ENCODE measurements at places on chromosomes 3 and 15.
A peak's percentile ranks its signal among the peaks of the same experiment; 100 is the strongest.

- no peak for DNase-seq
These were observed 1.3 kb downstream of the STAG1 start for GRCh38 chr3:136750897-136751315.

DNA sequence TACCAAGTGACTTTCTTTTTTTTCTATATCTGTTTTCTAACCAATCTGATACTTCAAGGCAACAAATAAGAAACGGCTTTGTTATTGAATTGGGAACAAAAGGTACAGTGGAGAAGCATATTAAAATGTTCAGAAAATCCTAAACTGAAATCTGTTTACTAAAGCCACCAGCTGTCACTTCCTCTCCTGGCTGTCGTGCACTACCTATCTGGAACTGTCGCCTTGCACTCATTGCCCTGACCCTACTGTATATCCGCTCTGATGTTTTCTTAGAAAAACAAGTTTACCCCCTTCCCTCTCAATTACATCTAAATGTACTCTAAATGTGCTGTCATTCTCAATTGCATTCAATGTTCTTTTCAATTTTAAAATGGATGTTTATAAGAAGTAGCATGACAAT lies 439.8 kb upstream of the ARRDC4 start:
- no peak for DNase-seq

DNA sequence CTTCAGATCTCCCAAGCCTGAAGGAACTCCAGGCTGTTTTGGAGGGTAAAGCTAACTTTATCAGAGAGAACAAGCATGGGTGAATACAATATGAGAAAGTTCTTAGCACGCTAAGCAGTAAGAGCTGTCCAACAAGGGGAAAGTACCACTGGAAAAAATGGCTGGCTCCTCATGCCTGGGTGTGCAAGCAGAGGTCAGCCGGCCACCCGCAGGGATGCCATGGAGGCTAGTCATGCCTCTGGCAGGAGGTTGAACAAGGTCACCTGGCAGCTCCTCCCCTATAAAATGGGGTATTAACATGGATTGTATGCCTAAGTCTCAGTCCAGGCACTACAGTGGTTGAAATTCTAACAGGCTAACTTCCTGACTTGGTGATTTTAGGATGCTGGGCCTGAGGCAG lies 75.4 kb upstream of the SLC6A1 start:
- DNase-seq, result no peak

GRCh38 chr15:50767332-50767861 lies 1.9 kb upstream of the SPPL2A start:
- DNase-seq, result no peak

- no peak for DNase-seq
These were observed 57.4 kb upstream of the TRAK1 start for GRCh38 chr3:42033741-42034140.

- no peak for DNase-seq
These were observed 1.4 kb upstream of the FOXB1 start for GRCh38 chr15:60002528-60003218.

DNA sequence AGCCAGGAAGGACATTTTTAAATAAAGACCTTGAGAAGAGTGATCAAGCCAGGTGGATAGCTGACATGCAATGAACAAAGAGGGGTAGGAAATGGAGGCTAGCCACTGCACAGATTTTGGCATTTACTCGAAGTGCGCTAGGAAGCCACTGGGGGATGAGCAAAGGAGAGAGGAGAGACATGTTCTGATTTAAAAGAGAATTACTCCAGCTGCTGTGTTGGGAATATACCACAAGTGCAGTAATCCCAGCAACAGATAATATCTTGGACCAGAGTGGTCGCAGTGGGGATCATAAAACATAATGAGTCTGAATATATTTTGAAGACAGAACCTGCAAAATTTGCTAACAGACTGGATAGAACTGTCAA lies 19.9 kb downstream of the KPNA4 start:
- no peak for DNase-seq

DNA sequence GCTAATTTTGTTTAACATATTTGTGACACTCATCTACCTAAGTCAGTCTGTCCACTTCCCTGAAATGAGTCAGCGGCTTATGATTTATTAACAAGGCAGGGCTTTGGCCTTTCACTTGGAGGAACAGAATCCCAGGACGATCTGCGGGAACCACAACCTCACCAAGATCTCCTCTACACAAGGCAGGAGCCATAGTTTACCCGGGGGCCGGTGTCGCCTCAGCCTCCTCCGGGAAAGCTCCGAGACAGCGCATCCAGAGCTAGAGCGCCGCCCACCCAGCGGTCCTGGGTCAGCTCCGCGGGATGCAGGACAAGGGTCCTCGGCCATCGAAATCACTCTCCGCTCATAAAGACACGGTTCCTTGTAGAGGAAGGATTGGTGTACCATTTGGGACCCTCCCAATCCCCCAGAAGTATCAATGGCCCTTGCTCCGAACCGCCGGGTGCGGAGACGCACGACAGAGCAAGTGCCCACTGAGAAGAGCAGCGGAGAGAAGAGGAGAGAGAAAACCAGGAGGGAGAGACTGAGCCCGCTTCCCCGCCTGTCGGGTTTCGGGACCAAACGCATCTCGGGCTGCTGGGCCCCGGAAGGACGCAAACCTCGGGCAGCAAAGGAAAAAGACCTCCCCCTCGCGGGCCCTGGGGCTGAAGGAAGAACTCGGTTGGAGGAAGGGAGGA lies 13.1 kb upstream of the ALCAM start:
- DNase-seq, result peak; percentile 40

DNA sequence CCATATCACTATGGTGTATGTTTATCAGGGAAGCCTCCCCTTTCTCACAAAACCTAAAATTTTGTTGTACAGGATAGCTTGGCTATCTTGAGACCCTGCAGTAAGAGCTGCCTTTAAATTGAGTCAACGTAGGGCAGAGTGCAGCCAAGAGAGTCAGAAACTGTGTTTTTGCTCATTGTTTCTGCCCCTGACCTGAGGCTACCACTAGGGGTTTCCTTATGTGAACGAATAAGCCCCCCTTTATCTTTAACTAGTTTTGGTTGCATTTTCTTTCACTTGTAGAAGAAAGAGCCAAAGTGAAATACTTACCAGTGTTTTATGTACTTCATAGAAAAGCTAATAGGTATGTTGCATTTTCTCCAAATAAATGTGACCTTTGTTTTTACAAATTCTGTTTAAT lies 149.9 kb upstream of the TMC3 start:
- DNase-seq, result no peak

DNA sequence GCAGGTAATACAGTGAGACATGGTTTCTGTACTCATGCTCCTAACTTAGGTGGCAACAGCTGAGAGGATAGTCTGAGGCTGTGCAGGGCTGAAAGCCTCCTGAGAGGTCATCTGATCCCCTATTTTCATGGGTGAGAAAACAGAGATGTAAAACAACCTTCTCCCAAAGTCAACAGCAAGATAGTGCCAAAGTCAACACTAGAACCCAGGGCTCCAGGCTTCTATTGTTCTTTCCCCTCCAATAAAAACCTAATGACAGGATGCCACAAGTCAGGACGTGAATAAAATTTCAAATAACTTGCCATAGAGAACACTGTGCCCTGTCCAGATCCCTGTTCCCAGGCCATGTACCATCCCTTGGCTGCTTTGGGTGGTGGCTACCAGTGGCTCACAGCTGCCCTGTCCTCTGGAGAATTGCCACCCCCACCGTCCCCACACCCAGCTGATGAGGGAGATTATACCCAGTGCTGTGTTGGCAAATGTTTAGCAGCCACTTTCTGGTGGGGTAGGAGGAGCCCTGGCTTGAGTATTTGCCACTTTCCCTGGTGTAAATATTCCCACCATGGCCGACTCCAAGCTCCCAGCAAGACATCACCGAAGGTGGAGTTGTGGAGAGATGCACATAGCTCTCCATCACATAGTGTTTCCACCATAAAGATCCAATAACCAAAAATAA lies 54.8 kb downstream of the SRGAP3 start:
- no peak for DNase-seq

DNA sequence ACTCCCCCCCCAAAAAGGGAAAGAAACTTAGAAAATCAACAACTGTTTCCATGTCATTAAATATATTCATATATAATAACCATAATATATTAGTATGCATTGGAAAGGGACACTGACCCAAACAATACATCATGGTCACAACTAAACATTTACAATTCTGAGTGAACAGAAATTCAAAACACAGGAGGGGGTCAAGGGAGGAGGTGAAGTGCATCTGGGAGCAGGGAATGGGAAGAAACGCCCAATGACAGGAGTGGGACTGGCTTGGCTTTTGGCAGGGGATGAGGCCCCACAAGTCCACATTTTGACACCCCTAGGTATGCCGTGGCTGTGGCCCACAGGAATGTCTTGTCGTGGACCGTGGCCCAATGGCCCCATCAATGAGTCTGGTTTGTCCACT lies 41.1 kb downstream of the FGD5 start:
- DNase-seq, result no peak

DNA sequence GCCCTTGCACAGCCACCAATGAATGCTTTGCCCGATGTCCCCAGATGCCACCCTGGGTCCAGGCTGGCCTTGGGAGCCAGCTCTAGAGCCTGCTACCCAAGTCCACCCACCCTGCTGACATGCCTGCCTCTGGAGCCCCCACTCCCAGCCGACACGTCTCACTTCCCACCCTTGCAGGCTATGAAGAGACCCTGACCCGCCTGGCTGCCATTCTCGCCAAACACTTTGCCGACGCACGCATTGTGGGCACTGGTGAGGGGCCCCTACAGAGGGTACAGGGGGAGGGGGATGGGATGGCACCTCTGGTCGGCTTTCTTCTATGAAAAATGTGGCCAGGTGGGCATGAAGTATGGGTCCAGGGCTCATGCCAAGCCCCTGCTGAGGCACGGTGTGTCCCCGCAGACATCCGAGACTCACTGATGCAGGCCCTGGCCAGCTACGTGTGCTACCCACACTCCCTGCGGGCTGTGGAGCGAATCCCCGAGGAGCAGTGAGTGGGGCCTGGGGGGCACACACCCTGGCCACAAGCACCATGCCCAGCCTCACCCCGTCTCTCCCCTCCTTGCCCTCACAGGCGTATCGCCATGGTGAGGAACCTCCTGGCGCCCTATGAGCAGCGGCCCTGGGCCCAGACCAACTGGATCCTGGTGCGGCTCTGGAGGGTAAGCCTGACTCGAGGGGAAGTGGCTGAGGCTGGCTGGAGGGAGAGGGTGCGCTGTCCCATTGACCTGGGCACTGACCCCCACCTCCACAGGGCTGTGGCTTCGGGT lies 6.0 kb downstream of the AMIGO3 start:
- no peak for DNase-seq

DNA sequence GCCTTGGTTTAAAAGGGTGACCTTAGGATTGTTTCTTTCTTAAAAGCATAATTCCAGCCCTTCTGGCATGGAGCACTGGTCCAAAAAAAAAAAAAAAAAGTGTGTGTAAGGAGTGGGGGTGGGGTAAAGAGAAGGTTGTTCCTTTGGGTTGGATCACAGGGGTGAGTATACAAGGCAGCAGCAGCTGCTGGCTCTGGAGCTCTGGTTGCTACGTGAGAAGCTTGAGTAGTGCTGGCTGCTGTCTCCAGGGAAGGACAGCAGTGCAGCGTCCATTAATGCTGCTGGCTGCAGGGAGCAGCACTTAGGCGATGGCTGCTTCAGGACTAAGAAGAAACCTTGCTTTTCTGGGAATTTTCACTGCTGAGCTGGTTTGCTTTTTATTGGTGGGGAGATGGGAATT lies 2.3 kb downstream of the SETD5 start:
- peak; percentile 87 for DNase-seq

- DNase-seq, result no peak
These were observed 92.3 kb upstream of the COL8A1 start for GRCh38 chr3:99545941-99546580.

DNA sequence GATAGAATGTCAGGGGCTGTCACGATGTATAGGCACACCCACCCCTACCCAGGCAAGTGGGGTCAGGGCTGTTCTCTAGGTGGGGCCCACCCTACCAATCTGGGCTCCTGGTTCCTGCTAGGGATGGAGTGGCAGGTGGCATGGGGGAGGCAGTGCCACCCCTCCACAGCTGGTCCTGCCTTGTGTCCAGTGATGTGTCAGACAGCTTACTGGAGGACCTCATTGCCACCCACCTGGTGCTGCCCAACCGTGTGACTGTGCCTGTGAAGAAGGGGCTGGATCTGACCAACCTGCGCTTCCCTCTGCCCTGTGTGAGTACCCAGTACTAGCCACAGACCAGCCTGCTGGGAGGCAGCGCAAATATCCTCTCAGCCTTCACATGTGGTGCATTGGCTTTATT lies 27.5 kb downstream of the ESYT3 start:
- no peak for DNase-seq

- peak; percentile 71 for DNase-seq
These were observed 79.1 kb upstream of the MEF2A start for GRCh38 chr15:99486371-99487336.

DNA sequence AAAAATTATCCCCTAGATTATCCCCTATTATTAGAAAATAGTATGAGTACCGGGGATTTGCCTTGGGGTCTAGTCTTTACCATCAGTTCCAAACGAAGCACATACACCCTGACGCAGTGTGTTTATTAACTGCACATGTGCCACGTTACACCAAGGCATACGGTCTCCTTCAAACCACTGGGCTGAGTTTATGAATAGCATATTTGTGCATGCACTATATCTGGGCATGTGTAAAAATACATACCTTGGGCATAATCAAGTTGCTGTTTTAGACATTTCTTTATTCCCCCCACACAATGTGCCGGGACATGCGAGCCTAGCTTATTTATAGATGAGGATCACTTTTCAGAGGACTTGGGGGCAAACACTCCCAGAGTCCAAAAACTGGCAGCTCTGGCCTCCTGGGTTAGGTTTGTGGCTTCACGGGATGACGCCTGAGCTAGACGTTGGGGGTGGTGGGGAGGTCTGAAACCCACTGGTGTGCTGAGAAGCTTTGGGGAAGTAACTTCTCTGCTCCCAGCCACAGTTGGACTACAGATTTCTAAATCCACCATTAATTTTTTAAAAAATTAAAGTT lies 16.2 kb downstream of the IGDCC4 start:
- no peak for DNase-seq

- DNase-seq, result peak; percentile 71
These were observed 23.6 kb upstream of the LINGO1 start for GRCh38 chr15:77656294-77656693.

DNA sequence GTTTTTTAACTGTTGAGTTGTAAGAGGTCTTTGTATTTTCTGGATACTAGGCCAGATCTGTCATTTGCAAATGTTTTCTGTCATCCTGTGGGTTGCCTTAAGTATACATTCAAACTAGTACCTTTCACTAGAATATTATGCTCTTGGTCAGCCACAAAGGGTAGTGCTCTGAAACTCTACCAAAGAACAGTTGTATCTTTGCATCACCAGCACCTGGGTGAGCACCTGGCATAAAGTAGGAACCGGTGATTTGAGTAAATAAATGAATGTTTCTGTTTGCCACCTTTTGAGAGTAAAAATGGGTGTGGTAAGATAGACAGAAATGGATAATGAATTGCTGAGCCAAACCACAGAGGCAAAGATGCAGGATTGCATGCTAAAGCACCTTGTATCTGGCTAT lies 98.7 kb downstream of the SLCO3A1 start:
- DNase-seq, result no peak

GRCh38 chr3:180408654-180409053 lies 193.3 kb upstream of the TTC14 start:
- no peak for DNase-seq

- no peak for DNase-seq
These were observed 2.0 kb downstream of the CIB2 start for GRCh38 chr15:78129077-78129750.

All from Ammon's horn (tissue), 1 donor.